ENCODE measurements at places on chromosomes 2 and 18.

GRCh38 chr18:8142131-8142711, 467.0 kb upstream of the RAB12 start:
- no peak for DNase-seq

DNA sequence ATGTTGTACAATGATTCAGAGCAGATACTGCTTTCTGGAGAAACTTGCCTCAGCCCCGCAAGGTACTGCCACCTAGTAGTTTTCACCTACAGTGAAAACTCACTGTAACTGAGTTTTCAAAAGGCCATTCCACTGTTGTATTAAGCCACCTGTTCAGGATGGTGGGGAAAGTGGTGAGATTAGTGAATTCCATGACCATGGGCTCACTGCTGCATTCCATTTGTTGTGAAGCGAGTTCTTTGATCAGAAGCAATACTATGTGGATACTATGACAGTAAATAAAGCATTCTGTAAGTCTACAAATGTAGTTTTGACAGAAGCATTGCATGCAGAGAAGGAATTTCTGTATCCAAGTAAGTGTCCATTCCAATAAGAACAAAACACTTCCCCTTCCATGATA, 113.6 kb downstream of the LAMA3 start:
- DNase-seq, result no peak

DNA sequence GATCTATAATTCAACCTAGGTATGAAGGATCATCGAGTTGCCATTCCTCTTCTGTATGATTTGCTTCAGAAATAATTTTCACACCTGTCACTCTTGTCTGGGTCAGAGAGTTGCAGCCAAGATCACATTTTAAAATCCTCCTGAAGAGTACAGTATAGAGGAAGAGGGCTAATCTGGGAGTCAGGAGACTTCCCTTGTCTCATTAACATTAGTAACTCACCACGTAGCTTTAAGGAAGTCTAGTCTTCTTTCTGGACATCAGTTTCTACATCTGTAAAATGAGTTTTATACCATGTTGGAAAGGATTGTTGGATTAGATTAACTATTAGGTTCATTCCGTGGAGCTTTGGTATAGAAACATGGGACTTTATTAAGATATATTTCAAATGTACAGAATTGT, 109.4 kb downstream of the TDRD15 start:
- DNase-seq, result no peak

DNA sequence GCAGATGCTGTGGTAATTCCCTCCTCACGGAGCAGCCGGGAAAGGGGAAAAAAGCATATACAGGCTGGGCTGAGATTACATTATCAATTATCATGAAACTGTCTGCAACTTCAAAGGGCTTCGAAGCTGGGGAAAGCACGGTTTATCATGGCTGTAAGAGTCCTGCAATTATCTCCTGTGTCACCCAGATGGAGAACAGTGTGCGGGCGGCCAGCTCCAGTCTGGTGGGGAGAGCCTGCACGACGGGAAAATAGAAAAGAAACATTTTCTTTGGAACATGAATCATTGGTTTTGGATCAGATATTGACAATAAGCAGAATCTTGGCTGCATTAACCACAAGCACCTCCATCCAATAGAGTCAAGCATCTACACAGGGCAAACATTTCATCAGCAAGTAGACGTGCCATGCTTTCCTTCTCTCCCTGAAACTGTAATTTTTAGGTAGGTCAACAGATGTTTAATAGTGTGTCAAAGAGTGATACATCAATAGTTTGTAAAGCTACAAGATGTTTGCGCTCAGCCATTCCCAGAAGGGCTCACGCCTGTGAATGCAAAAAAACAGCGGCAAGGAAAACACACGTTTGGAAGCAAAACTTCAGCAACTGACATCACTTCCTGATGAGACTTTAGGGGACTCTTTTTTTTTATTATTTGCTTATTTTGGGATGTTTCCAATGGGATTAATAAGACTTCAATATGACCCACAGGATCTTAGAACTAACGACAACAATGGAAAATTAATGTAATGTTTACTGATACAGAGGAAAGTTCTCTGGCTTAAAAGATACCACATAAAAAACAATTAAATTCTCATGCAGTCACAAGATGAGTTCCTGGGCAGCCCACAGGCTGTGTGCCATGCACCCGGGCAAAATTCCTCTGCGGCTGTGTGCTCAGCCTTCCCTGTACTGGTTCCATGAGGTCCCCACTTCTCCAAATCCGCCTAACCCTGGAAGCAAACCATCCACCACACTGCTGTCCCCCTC, 111.0 kb upstream of the SALL3 start:
- DNase-seq, result no peak

DNA sequence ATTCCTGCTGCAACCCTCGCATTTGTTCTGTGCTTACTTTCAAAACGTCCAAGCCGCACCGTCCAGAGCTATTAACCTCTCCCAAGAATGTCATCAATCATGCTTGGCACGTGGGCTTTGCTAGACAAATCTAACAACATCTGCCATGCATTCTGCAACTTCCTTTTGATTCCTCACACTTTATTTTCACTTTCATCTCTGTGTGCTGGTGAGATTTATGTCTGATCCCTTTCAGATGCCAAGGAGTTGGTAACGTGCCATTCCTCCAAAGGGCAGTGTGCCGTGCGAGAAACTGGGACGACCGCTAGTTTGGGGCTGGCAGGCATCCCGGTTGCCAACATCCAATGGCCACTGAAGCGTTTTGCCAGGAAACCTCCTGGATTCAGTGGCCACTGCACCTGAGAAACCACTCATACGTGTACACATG, 230.0 kb upstream of the PARD3B start:
- DNase-seq, result no peak

GRCh38 chr18:46678785-46679399, 21.9 kb upstream of the LOXHD1 start:
- no peak for DNase-seq

GRCh38 chr18:48629730-48630324, 91.0 kb downstream of the CTIF start:
- no peak for DNase-seq

- DNase-seq, result no peak
Measured at GRCh38 chr2:3160751-3161330, 216.8 kb downstream of the EIPR1 start.

- DNase-seq, result no peak
Measured at GRCh38 chr2:215594766-215595165, 158.9 kb upstream of the FN1 start.

DNA sequence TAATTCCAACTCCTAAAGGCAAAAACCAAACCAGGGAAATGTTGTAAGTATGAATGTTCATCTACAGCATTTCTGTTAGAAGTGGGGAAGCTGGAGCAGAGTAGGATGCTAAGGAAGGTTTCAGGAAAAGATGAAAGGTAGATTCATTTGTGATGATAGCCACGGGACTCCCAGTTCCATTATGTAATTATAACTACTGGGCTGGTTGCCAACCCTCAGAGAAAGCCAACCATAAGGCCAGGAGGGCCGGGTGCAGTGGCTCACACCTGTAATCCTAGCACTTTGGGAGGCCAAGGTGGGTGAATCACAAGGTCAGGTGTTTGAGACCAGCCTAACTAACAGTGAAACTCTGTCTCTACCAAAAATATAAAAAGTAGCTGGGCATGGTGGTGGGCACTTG, 288.9 kb upstream of the ETAA1 start:
- DNase-seq, result no peak

DNA sequence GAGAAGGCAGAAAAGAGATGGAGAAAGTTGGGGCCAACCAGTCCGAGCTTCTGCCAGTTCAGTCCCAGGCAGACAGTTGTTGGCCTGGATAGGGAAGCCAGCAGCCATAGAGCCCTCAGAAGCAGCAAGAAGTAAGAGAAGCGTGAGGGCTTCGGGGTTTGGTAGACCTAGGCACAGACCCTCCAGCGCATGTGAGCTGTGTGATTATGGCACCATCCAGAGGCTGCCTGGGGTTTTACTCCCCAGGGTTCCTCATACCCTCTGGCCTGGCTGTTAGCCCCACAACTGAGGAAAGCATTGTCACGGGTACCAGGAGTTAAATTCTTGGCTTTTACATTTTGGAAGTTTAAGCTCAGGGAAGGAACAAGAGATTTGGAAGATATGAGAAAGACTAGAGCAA, 93.7 kb upstream of the RAB6C start:
- no peak for DNase-seq

DNA sequence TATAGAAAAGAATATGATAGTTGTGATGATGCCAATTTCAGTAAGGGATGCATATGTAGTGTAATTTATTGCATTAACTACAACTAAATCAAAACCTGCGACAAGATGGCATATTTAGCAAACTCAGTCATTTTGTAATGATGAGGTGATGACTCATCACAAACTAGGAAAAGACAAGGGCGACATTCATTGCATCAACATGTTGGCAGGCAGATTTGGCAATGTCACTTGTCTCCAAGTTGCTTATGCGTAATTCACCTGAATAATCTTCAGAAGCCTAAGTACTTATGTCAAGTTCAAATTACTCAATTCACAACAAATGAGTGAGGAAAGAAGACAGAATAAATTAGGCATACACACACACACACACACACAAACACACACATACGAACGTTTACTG, 273.2 kb upstream of the RGPD4 start:
- no peak for DNase-seq

DNA sequence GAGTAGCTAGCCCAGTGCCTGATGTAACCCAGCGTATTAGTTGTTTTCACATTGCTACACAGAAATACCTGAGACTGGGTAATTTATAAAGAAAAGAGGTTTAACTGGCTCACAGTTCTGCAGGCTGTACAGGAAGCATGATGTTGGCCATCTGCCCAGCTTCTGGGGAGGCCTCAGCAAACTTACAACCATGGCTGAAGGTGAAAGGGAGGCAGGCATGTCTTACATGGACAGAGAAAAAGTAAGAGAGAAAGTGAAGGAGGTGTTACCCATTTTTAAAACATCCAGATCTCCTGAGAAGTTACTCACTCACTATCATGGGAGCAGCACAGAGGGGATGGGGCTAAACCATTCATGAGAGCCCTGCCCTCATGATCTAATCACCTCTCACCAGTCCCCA, 6.1 kb upstream of the CYRIA start:
- no peak for DNase-seq

DNA sequence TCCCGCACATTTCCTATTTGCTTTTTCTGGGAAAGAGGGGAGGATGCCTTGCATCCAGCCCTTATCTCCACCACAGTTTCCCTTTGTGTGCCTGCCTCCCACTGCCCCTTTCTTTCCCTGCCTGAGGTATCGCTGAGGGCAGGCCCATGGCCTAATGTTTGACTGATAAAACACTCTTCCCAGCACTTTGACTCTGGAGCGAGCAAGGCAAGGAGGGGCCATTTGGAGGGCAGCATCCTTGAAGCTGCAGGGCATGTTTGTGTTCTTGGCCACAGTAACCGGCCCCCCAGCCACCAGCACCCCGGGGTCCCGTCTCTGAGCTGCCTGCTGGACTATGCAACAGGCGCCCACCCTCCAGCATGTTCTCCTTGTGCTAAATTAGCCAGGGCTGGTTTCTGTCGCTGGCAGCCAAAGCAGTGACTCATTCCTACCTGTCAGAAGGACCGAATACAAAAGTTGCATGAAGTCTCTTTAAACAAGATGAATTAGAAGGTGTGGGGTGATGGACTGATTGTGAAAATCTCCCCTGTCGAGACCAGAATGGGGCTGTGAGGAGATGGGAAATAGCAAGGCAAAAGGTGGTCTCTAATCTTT, 50.7 kb downstream of the BCL2L11 start:
- no peak for DNase-seq

DNA sequence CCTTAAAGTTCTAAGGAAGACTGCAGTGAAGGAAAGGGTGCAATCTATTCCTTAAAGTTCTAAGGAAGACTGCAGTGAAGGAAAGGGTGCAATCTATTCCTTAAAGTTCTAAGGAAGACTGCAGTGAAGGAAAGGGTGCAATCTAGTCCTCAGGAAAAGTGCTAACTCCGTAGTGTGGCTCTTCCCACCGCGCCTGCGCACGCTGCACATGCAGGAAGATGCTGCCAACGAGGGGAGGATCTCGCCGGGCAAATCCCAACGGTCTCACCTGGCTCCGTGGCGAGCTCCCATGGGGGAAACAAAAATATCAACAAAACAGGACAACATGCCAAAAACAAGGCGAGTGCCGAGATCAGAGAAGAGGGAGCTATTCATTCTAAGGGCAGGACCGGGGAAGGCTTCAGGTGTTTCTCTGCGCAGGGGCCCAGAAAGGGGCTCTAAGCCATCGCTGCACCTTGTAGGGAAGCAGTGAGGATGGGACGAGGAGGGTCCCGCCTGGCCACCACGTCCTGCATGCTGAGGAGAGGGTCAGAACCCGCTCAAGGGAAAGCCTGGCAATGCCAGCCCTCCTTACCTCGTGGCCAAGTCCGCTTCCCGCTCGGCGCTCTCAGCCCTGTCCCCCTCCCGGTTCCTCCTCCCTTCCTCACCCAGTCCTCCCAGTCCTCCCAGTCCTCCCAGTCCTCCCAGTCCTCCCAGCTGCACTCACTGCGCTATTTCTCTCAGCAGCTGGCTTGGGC, 24.5 kb downstream of the TIMM21 start:
- no peak for DNase-seq

DNA sequence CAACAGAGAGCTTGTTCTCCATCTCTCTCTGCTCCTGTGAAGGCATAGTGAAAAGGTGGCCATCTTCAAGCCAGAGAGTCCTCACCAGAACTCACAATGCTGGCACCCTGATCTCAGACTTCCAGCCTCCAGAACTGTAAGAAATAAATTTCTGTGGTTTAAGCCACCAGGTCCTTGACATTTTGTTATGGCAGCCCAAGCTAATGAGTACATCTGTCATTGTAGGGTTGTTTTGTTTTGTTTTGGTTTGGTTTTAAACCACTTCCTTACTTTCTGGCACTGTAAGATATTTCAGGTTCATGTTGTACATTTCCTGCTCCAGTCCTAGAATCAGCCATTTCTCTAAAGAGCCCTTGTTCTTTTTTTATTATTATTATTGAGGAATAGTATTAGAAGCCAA, 171.2 kb downstream of the CPS1 start:
- no peak for DNase-seq

DNA sequence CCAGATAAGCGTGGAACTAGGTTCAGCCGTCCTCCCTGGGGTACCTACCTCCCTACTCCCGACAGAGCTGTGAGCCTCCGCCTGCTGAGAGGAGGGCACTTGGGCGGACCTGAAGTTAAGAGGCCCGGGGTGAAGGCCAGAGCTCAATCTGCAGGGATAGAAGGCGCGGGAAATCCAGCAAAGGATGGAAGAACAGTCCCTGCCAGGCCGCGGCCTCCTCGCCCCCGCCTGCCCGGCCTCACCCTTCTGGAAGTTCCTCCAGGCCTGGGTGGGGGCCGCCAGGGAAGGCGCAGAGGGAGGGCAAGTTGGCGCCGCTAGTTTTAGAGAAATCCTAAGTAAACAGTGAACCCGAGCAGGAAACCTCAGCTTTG, 13.0 kb downstream of the EN1 start:
- DNase-seq, result no peak

DNA sequence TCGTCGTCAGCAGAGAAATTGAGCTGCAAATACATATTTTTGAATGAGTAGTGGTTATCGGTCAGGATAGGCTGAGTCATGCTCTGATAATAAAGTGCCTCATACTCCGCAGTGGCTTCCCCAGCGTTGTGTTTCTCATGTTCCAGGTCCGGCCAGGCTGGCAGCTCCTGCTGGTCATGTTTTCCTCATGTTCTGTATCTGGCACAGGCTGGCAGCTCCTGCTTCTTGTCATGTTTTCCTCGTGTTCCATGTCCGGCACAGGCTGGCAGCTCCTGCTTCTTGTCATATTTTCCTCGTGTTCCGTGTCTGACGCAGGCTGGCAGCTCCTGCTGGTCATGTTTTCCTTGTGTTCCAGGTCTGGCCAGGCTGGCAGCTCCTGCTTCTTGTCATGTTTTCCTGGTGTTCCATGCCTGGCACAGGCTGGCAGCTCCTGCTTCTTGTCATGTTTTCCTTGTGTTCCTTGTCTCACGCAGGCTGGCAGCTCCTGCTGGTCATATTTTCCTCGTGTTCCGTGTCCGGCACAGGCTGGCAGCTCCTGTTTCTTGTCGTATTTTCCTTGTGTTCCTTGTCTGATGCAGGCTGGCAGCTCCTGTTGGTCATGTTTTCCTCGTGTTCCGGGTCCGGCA, 148.9 kb downstream of the ATP9B start:
- DNase-seq, result no peak

Data from CD4-positive, alpha-beta T cell treated with Interleukin-10 for 1 hour (primary cell).